Pancreas (tissue), 10 donors: ENCODE measurements at places on chromosomes 7 and 10. TPM values are rescaled to one million over a fixed set of nuclear protein-coding genes. Genes with fewer than 3 reads are reported as not detected.

DNA sequence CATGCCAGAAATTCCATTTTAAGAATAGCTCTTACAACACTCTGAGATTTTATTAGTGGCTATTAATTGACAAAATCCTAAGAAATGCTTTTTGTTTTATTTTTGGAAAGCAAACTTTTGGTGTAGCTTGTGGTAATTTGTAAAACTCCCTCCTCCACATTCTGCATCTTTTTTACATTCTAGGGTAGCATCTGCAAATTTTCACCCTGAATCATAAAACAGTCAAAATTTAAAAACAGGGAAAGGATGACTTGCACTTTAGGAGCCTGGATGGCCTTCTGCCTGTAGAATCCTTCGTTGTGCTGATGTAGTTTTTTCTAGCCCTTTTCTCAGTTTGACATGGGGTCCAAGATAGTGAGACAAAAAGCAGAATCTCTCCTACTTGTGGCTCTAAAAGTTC lies 316.1 kb downstream of the ADRA2A start:
- no peak overlapping the region for H3K4me3 ChIP-seq
- DNase-seq = no peak
- no peaks in the 10 kb centered on the region for H3K4me1 ChIP-seq
- H3K27ac ChIP-seq = no peak overlapping the region
- H3K36me3 ChIP-seq = no peaks in the 10 kb centered on the region

DNA sequence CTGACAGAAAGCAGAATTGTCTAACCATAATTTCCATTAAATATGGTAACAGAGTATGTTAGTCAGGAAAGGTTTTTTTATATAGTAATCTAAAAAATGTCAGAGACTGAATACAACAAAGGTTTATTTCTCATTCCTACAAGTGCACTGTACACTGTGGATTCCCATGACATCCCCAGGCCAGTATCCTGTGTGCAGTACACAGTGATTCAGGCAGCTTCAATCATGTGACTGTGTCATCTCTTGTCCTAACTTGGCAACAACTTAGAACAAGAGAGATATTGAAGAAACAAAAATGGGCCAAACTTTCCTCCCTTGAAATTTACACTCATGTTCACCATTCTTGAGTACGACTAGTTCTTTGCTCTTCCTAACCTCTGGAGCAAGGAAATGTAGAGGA lies 189.8 kb upstream of the SEMA3A start:
- H3K27ac ChIP-seq = no peak overlapping the region
- no peaks in the 10 kb centered on the region for H3K27me3 ChIP-seq
- no peak overlapping the region for H3K4me3 ChIP-seq
- no peak for DNase-seq
- no peaks in the 10 kb centered on the region for H3K36me3 ChIP-seq

DNA sequence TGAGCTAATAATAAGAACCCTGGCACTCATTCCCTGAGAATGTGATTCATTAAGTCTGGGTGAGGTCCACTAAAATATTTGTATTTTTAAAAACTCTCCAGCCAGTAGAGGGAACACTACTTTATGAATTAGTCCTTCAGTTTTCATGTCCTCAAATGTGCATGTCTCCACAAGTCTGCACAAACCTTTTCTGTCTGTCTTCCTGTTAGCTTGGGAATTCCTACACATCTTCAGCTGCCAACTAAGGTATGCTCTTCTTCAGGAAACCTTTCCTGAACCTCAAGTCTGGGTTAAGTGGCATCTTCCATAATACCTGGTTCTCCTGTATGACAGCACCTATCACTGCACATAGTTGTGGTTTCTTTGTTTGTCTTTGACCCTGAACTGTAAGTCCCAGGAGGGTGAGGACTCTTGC lies 119.6 kb upstream of the MKX start:
- DNase-seq = no peak
- no peaks in the 10 kb centered on the region for H3K4me1 ChIP-seq
- H3K4me3 ChIP-seq = no peak overlapping the region
- H3K27me3 ChIP-seq = no peaks in the 10 kb centered on the region

GRCh38 chr10:84348447-84348846 lies 20.1 kb downstream of the CCSER2 start:
- H3K27me3 ChIP-seq = no peaks in the 10 kb centered on the region
- no peaks in the 10 kb centered on the region for H3K36me3 ChIP-seq
- H3K27ac ChIP-seq = no peak overlapping the region
- no peaks in the 10 kb centered on the region for H3K4me1 ChIP-seq

GRCh38 chr7:20268824-20269223 lies 51.6 kb upstream of the MACC1 start:
- DNase-seq = no peak
- H3K4me1 ChIP-seq = no peaks in the 10 kb centered on the region
- H3K36me3 ChIP-seq = no peaks in the 10 kb centered on the region
- no peaks in the 10 kb centered on the region for H3K27me3 ChIP-seq
- no peak overlapping the region for H3K27ac ChIP-seq

DNA sequence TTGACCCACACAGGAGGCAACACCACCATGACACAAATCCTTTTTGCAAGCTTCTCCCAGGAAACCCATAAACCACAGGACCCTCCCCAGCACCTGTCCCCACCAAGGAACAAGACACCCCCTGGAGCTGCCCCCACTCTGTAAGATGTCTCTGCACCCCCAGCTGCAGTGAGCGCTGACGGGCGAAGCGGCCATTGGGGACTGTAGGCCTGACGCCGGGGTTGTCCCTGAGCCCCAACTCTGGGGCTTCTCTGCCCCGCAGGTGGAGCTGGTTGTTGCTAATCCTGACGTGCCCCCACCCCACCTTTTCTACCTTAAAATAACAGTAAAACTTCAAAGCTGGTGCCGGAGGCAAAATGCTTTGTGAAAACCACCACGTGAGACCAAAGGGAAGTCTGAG lies 94.7 kb upstream of the PPP2R2D start:
- no peak overlapping the region for H3K4me3 ChIP-seq
- H3K27ac ChIP-seq = no peak overlapping the region
- no peaks in the 10 kb centered on the region for H3K36me3 ChIP-seq
- H3K27me3 ChIP-seq = no peaks in the 10 kb centered on the region
- H3K4me1 ChIP-seq = no peaks in the 10 kb centered on the region

GRCh38 chr7:16171928-16172327 lies 249.4 kb downstream of the CRPPA start:
- no peaks in the 10 kb centered on the region for H3K4me1 ChIP-seq
- no peak overlapping the region for H3K4me3 ChIP-seq
- H3K27ac ChIP-seq = no peak overlapping the region
- H3K36me3 ChIP-seq = no peaks in the 10 kb centered on the region
- DNase-seq = no peak

DNA sequence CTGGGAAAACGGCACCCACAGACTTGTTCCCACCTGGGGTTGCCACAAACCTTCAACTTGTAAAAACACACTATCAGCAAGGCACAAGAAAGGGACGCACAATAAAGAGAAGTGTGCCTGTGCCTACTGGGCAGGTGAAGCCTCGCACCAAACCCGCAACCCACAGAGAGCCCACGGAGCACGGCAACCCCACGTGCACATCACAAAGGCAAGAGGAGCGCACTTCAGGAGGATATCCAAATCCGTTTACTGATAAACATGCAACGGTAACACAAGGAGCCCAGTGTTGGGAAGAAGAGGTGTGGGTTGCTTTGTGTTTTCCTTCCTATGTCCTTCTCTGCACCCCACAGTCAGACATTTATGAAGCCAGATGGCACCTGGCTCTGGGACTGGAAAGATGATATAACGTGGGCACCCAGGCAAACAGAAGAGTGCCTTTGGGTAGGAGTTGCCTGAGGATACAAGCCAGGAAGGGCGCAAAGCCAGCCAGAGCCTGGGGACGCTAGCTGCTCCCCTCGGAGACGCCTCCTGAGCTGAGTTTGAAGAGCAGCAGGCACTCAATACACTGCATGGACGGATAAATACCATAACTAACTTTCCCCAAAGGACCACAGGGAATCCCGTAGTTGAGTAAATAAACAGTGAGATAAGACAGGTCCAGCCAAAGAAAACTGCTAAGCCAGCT lies 41.6 kb downstream of the TCERG1L start:
- no peak for DNase-seq
- no peaks in the 10 kb centered on the region for H3K27me3 ChIP-seq
- no peak overlapping the region for H3K27ac ChIP-seq
- no peak overlapping the region for H3K4me3 ChIP-seq
- no peaks in the 10 kb centered on the region for H3K36me3 ChIP-seq
- H3K4me1 ChIP-seq = no peaks in the 10 kb centered on the region

DNA sequence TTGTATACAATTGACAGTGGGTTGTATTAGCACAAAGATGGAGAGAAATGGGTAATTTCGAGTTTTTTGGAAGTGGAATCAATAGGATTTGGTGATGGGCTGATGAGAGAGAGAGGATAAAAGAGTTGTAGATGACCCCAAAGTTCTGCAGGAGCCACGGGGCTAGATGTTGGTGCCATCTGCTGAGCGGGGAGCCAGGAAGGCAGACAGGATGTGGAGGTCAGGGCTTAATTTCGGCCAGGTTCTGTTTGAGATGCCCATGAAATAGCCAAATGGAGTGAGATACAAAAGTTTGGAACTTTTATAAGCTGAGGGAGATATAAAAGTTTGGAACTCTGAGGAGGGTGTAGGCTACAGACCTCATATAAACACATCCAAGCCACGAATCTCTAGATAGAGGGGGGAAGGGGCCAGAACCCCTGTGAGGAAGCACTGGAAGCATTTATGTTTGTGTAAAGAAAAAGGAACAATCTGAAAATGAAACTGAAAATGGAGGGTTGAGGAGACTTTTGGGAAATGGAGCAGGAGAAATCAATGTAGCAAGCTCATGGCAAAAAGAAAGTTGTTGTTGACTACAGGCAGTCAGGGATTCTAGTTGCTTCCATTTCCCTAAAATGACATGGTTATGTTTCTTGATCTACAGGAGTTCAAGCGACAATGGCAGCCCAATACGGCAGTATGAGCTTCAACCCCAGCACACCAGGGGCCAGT lies 2.2 kb downstream of the GIMAP4 start:
- no peaks in the 10 kb centered on the region for H3K27me3 ChIP-seq
- H3K27ac ChIP-seq = no peak overlapping the region
- peak overlapping the region; percentile 33 for H3K4me3 ChIP-seq
- H3K36me3 ChIP-seq = no peaks in the 10 kb centered on the region
- no peaks in the 10 kb centered on the region for H3K4me1 ChIP-seq
- DNase-seq = no peak

DNA sequence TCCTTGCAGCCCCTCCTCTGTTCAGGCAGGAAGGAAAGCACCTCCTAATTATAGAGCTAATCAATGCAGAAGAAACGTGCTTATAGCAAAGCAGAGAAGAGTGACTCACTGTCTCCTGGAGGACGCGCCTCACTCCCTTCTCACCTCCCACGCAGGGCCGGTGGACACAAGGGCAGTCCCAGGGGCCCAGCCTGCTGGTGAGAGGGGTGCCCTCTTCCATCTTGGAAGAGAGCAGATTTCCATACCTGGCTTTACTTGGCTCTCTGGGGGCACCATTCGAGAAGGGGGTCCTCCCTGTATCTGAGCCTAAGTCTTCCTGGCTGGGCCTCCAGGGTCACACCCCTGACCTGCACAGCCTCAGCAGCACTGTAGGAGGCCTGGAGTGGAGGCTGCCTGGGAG lies 55.8 kb downstream of the RASGEF1A start:
- no peak for DNase-seq
- H3K36me3 ChIP-seq = no peaks in the 10 kb centered on the region
- no peak overlapping the region for H3K4me3 ChIP-seq
- no peak overlapping the region for H3K27ac ChIP-seq
- no peaks in the 10 kb centered on the region for H3K27me3 ChIP-seq

Gene ZNF248
- 5.4 TPM for total RNA-seq

Gene TFPI2
- 18.8 TPM for total RNA-seq

Gene TWIST1
- total RNA-seq = 0.09 TPM

Gene PSD
- 5.2 TPM for total RNA-seq
